NCI-H2081 treated with DMSO at 0.1 percent for 48 hours (cell line): ENCODE measurements at places on chromosomes 6 and 20.

DNA sequence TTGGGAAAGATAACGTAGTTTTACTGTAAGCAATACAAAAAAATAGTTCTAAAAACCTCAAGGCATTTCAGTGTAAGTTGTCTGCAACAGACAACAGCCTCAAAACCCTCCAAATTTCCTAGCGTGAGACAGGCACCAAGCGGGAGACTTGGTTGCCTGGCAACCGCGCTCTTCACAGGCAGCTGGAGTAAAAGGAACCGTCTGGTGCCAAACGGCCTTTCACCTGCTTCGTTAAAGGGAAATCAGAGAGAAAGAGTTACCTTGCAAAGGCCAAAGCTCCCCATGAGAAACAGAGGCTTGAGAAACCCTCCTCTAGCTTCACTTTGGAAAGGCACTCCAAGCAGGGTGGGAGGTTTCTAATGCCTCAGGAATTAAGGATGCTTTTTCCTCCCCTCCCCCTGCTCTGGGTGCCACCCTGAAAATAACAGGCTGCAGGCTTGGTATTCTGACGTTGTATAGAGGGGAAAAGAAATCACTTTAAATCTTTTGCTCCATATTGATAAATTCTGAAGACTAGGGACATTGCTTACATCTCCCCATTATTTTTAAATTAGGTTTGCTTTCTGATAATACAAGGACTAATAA, 129.7 kb upstream of the UFL1 start:
- DNase-seq, result peak; percentile 38

- DNase-seq, result peak; percentile 98
Measured at GRCh38 chr20:33568378-33568777, 78.5 kb downstream of the CBFA2T2 start.

DNA sequence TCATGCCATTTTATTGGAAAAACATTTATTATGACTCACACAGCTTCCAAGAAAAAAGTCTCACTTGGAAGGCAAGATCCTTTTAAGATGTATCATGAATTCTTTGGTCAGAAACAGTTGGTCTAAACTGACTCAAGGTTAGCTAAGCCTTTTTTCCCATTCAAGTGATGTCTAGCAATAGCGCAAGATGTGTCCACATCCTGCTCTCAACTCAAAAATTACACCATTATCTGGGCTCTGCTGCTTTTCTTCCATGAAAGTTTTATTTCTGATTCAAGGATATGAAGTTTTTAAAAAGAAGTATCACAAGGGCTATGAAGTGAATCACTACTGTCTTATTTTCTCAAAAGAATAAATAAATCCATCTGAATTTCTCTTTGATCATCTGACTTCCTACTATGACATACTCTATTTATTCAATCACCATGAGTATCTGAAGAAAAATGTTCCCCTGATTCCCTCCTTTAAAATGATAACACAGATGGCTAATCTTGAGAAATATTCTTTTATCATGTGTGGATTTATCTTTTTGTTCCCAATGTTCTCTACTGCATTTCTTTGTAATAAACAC, 139.2 kb downstream of the AHI1 start:
- DNase-seq, result no peak

DNA sequence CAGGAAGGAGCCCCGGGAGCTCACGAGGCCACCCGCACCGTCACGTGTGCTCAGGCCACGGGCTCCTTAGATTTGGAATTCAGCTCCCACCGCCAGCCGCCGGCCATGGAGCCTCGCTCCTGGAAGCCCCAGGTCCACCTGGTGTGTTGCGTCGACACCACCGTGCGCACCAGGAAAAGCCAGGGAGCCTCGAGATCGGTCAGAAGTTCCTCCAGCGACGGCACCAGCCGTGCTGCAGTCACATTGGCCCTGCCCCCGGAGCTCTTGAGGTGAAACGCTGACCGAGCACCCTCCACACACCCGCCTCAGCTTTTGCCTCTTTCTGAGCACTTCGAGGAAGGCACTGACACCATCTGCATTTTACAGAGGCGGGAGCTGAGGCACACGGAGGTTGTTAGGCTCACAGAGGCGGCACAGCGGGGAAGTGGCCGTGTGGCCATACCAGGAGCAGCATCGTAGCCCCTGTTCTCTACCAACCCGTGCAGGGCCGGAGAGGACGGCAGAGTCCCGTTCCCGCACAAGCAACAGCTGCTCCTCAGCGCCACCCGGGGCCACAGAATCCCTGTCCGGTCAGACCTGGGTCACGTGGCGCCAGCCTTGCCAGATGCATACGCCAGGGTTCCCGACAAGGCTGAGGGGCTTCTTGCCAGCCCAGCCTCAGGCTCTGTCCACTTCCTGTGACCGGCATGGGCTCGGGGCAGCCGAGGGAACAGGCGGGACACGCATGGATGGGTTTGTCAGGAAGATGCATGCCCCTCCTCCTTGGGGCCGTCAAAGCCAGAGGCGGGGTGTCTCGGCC, 7.6 kb downstream of the NKAIN4 start:
- no peak for DNase-seq

DNA sequence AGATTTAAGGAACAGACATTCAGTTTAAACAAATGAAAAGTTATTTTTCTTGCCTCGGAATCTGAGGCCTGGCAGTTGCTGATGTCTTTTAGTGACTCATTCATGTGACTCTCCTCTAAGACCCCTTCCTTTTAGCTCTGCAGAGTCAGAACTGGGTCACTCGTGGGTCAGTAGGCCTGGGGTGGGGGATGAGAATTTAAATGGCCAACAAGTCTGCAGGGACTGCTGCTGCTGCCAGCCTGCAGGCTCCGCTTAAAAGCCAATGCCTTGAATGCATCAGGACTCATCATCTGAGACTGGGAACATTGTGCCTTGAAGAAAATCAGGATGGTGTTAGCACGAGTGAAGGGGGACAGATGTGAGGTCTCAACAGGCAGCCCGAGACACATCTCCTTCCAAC, 404.3 kb downstream of the CDH26 start:
- no peak for DNase-seq

- no peak for DNase-seq
Measured at GRCh38 chr6:16338577-16339264, 100.3 kb downstream of the GMPR start.

DNA sequence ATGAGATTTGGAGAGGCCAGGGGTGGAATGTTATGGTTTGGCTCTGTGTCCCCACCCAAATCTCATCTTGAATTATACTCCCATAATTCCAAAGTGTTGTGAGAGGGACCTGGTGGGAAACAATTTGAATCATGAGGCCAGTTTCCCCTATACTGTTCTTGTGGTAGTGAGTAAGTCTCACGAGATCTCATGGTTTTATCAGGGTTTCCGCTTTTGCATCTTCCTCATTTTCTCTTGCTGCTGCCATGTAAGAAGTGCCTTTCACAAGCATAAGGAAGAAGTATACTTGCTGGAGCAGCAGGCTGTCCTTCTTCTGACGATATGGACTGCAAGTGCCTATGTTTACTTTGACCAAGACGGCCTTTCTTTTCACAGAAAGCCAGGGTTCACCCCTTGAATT, 270.5 kb downstream of the ESR1 start:
- DNase-seq, result no peak

GRCh38 chr20:12570371-12570770, 438.4 kb upstream of the SPTLC3 start:
- peak; percentile 74 for DNase-seq

DNA sequence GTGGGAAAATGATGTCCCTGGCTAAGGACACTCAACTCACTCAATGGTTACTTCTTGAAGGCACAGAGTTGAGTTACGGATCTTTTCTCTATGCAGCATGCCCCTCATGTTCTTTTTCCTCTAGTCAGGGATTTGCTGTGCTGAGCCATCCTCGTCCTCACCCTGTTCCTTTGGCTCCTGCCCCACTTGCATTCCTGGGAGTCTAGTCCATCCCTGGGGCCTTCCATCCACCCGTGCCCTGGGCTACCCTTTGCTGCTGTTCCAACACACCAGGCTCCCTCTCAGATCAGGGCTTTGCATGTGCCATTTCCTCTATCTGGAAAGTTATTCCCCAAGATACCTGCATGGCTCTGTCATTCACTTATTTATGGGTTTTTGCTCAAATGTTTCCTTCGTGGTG, 13.3 kb upstream of the KCNG1 start:
- no peak for DNase-seq

DNA sequence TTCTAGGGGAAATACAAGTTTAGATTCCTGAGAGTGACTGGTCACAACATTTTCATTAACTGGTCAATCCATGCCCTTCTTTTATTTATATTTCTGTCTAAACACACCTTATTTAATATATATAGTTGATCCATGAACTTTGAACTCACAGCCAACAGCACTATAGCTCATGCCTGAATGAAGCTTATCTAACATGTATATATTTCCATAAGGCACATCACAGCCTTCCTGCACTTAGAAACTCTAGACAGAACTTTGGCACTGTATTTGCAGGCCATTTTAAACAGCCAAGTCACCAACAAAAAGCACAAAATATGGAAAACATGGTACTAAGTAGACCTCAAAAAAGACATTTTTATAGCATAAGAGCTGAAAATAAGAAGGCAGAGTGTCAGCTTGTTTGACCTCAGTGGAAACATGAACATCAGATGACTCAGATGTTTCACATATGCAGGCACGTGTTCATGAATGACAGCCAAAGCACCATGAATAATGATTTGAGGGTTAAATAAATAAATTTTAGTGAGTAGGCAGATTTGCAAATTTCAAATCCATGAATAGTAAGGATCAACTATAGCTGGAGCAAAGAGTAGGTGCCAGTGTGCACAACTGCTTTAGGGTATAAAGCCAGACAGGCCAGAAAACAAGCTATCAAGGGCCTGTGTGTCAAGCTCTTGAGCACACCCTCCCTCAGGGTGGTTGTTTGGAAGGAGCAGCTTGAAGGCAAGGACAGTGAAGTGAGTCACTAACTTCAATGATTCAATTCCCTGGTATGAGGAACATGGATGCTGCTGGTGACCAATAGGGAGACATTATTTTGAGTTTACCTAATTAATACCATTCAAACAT, 88.9 kb upstream of the NT5E start:
- DNase-seq, result no peak

DNA sequence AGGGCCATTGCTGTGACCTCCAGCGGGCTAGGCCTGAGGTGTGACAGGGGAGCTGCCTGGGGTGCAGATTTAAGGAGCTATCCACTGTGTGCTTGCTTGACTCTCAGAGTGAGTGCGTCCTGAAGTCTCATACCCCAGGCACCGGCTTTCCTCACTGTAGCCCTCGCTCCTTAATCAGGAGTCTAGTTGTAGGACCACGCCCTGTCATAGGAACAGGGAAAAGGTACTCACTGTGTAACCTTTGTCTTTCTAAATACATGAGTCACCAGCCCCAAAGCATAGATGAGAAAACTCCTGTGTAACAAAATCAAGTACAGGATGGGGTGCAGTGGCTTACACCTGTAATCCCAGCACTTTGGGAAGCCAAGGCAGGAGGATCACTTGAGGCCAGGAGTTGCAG, 141.7 kb downstream of the TMEM242 start:
- no peak for DNase-seq

- no peak for DNase-seq
Measured at GRCh38 chr6:42241915-42242314, 24.3 kb upstream of the MRPS10 start.

DNA sequence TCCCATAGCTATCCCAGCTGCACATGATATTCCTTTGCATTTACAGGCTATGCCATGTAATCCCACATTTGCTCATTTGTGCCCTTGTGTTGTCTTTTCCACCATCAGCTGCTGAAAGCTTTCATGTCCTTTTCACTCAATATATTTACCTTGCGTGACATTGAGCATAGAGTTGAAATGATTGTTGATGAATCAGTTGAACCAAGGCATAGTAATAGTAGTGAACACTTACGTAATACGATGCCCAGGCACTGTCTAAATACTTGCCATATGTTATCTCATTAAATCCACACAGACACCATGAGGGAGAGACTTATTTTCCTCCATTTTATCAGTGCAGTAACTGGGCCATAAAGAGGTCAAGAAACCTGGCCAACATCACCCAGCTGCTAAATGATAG, 13.1 kb downstream of the RNF8 start:
- no peak for DNase-seq

DNA sequence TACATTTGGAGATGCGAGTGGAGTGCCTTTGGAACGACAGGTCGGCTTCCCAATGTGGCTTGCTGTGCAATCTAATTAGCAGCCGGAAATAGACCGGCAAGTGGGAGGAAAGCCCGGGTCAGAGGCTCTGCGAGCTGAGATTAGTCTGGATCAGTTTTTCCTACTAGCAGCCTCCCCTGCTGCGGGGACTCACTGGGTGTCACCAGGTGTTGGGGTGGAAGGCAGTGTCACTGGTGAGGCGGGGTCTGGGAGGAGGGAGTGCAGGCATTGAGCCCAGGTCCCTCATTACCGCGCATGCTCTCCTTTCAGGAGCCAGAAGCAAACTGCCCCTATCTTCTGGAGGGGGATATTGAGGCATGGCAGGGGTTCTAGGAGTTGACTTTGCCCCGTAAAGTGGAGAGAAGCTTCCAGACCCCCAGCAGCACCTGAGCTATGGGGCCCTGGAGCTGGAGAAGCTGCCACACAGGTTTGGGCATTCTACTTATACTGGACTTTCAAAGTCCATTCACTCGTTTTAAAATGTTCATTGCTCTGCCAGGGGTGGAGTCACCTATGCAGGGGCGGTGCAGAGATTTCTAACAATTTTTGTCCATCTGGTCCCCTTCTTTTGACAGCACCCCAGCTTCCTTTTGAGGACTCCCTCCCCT, 11.0 kb downstream of the SULF2 start:
- peak; percentile 3 for DNase-seq

DNA sequence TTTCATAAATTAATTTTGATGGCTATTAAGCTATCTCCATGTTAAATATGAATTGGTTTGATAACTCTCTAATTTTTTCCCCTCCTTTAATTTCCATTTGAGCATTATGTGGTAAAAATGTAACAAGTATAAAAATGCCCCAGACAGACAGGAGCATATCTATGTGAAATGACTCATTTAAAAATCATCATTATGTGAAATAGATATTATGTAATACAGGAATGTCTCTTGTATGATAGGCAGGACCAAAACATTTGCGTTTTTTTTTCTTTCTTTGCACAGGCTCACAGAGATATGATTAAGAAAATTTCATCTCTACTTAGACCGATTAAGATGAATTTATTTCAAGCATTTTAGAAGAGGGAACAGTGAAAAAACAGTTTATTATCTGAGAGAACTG, 95.8 kb downstream of the AKAP7 start:
- no peak for DNase-seq
